ENCODE measurements at places on chromosomes 5 and 9.

- no peak for DNase-seq
Observed at GRCh38 chr5:58462623-58463230, 2.8 kb upstream of the PLK2 start.

- DNase-seq = no peak
Observed at GRCh38 chr5:124252747-124253146, 493.7 kb downstream of the ZNF608 start.

DNA sequence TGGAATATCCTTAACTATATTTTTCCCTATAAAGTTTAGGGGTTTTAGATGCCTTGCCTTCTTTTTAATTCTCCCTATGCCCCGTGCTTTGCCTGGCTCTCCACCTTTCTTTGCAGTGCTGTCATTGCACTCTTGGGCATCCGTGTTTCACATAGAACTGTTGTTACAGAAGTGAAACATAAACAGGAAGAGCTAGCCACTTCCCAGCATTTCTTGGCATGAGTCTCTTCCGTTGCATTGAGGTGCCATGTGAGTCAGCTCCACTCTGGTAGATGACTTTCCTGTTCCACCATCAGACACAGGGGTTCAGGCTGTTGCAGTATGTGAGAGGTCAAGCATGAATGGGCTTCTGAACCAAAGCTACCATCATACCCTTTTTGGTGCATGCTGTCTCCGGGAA, 73.4 kb downstream of the ANGPTL2 start:
- DNase-seq = no peak

GRCh38 chr5:134141331-134142050, 27.0 kb downstream of the TCF7 start:
- DNase-seq = no peak

- no peak for DNase-seq
Observed at GRCh38 chr9:133856798-133857197, 118.6 kb upstream of the SARDH start.

DNA sequence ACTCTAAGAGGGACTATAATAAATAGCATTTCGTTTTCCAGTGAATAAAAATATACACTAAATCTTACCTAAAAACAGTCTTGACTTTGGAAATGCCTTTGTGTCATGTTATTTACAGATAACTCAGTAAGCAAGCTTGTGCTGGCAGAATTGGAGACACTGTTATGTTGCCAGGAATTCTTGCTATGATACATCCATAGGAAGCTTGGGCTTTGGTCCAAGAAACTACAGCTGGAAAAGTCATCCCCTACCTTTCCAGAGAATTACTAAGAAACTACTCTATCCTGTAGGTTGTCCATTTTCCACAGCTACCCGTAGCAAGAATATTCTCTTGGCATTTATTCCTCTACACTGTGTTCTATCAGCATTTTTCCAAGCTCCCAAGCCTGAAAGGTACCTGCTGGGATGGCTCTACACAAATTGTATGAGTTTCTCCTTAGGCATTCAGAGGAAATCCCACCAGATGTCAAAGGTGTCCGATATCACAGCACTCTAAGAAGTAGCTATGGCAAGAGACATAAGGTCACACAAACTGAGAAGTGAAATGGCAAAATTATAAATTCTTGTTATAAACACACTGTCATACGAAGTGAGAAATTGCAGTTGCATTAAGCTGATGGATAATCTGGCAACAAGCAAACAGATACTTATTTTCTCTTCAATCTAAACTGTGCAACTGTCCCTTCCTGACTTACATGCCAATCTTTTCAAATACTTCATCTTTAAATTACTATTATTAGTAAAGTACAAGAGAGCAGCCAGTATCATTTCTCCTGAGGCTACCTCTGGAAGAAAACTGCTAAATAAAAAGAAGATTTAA, 68.5 kb downstream of the MCTP1 start:
- no peak for DNase-seq

- no peak for DNase-seq
Observed at GRCh38 chr9:115423646-115424045, 305.7 kb upstream of the TNC start.

Measured in activated B cell treated with CpG ODN at 0.5 μM for 24 hours (primary cell).